ENCODE measurements at places on chromosomes 1 and 21.
A peak's percentile ranks its signal among the peaks of the same experiment; 100 is the strongest.

DNA sequence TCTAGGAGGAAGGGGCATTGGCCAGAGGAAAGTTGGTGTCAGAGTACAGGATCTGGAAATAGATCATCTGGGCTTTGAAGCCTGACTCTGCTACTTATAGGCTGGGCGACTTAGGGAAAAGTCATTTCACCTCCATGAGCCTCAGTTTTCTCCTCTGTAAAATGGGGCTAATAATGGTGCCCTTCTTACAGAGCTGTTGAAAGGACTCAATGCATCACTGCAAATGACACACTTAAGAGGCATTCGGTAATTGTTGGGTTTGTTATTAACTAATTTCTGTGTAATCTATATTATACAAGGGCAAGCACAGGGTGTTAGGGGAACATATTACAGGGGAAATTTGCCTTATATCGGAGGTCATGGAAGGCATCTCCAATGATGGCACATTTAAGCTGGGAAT, 96.1 kb downstream of the KAZN start:
- H3K36me3 ChIP-seq: no peaks in the 10 kb centered on the region
- H3K4me1 ChIP-seq: peaks cover 56% of the 10 kb centered on the region
- DNase-seq: no peak
- no peaks in the 10 kb centered on the region for H3K27me3 ChIP-seq

GRCh38 chr1:31580891-31581603, 4.7 kb downstream of the TINAGL1 start:
- peaks cover 19% of the 10 kb centered on the region for H3K4me1 ChIP-seq
- H3K36me3 ChIP-seq: no peaks in the 10 kb centered on the region
- peak overlapping the region; percentile 3 for H3K4me3 ChIP-seq
- H3K27ac ChIP-seq: no peak overlapping the region

- H3K27ac ChIP-seq: no peak overlapping the region
- no peak overlapping the region for H3K4me3 ChIP-seq
Observed at GRCh38 chr1:195934817-195935553, 673.3 kb downstream of the KCNT2 start.

- H3K27me3 ChIP-seq: peaks cover 3% of the 10 kb centered on the region
- no peak overlapping the region for H3K27ac ChIP-seq
- no peak overlapping the region for H3K4me3 ChIP-seq
- no peaks in the 10 kb centered on the region for H3K36me3 ChIP-seq
Observed at GRCh38 chr1:119885903-119886783, 10.2 kb downstream of the ADAM30 start.

GRCh38 chr1:150008699-150009098, 1.8 kb downstream of the OTUD7B start:
- DNase-seq: no peak
- H3K4me1 ChIP-seq: peaks cover 34% of the 10 kb centered on the region
- H3K27me3 ChIP-seq: no peaks in the 10 kb centered on the region
- H3K4me3 ChIP-seq: peak overlapping the region; percentile 96
- H3K36me3 ChIP-seq: peaks cover 22% of the 10 kb centered on the region
- peak overlapping the region; percentile 99 for H3K27ac ChIP-seq

GRCh38 chr1:172971241-172971640, 79.5 kb downstream of the TNFSF18 start:
- H3K4me1 ChIP-seq: peaks cover 5% of the 10 kb centered on the region
- no peaks in the 10 kb centered on the region for H3K36me3 ChIP-seq
- no peak for DNase-seq
- no peaks in the 10 kb centered on the region for H3K27me3 ChIP-seq
- H3K27ac ChIP-seq: no peak overlapping the region
- H3K4me3 ChIP-seq: no peak overlapping the region

- H3K36me3 ChIP-seq: peaks cover 45% of the 10 kb centered on the region
- no peak for DNase-seq
- no peak overlapping the region for H3K4me3 ChIP-seq
- H3K27me3 ChIP-seq: no peaks in the 10 kb centered on the region
- peaks cover 12% of the 10 kb centered on the region for H3K4me1 ChIP-seq
- no peak overlapping the region for H3K27ac ChIP-seq
Observed at GRCh38 chr1:7967196-7967595, 5.7 kb downstream of the PARK7 start.

- no peak for DNase-seq
- H3K4me3 ChIP-seq: peak overlapping the region; percentile 67
- no peaks in the 10 kb centered on the region for H3K36me3 ChIP-seq
- peak overlapping the region; percentile 82 for H3K27ac ChIP-seq
Observed at GRCh38 chr1:87805666-87806378, 477.1 kb downstream of the LMO4 start.

DNA sequence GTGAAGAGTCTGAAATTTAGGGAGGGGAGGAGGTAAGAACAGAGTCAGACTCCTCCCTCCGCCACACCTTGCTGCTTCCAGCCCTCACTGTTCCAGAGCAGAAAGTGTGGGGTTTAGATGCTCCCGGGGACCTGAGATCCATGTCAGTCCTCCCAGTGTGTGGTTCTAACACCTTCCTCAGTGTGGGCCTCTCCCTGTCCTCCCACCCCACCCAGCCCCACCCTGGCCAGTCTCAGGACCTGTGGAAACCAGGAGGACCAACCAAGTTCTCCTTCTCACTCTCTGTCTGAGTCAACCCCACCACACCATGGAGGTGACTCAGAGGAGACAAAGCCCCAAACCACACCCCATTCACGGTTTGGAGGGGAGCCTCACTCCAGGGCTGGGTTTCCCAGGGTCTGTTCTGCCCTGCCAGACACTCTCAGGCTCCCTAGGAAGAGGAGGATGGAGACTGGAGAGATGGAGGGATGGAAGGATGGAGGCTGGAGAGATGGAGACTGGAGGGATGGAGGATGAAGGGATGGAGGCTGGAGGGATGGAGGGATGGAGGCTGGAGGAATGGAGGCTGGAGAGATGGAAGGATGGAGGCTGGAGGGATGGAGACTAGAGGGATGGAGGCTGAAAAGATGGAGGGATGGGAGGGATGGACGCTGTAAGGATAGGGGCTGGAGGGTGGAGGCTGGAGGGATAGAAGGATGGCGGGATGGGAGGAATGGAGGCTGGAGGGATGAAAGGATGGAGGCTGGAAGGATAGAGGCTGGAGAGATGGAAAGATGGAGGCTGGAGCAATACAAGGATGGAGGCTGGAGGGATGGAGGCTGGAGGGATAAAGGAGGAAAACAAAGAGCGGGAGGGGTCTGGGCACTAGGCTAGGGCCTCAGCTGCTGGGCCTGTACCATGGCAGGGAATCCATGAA, 100.9 kb upstream of the RUNX3 start:
- H3K4me3 ChIP-seq: no peak overlapping the region
- no peaks in the 10 kb centered on the region for H3K4me1 ChIP-seq
- H3K27ac ChIP-seq: no peak overlapping the region
- no peak for DNase-seq
- peaks cover 15% of the 10 kb centered on the region for H3K27me3 ChIP-seq

GRCh38 chr1:24856787-24857506, 73.1 kb downstream of the RUNX3 start:
- H3K4me3 ChIP-seq: no peak overlapping the region
- no peak overlapping the region for H3K27ac ChIP-seq
- H3K4me1 ChIP-seq: peaks cover 7% of the 10 kb centered on the region
- H3K27me3 ChIP-seq: no peaks in the 10 kb centered on the region
- DNase-seq: no peak

DNA sequence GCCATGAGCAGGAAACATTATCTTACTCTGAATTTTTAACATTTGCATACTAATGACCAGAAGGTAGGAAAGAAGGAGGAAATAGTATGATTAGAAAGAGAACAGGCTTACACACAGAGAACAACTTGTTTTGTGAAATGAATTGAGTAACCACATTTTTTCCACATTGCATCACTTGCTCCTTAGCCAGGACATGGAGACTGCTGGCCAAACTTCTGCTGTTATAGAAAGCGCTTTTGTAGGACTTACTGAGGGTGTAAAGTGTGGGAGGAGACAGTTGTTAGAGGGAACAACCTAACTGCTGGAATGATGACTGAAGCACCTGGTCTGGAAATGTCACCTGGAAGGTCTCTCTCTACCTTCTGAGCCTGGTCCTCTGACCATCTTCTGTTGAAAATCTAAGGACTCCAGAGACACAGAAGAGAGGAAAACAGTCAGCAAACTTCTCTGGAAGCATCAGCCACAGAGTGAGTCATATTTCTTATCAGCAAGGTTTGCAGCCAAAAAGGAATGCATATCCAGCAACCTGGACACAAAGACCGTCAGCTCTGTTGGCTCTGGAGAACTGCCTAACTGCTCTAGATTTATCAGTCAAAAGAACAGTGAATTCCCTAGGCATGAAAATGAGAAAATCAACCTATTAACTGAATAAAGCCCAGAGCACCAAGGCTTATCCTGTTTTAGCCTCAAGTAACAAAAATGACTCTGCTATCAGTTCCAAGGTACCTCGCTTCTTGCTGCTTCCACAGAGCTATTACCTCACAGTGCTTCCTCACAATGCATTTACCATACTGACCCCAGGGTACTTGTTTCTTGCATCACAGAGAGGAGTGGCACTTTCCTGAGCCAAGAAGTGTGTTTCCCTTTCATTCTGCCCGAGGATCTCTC, 88.0 kb upstream of the SLFNL1 start:
- H3K27me3 ChIP-seq: no peaks in the 10 kb centered on the region
- peak overlapping the region; percentile 54 for H3K4me3 ChIP-seq
- no peak for DNase-seq
- H3K27ac ChIP-seq: peak overlapping the region; percentile 95
- H3K4me1 ChIP-seq: peaks cover 10% of the 10 kb centered on the region

DNA sequence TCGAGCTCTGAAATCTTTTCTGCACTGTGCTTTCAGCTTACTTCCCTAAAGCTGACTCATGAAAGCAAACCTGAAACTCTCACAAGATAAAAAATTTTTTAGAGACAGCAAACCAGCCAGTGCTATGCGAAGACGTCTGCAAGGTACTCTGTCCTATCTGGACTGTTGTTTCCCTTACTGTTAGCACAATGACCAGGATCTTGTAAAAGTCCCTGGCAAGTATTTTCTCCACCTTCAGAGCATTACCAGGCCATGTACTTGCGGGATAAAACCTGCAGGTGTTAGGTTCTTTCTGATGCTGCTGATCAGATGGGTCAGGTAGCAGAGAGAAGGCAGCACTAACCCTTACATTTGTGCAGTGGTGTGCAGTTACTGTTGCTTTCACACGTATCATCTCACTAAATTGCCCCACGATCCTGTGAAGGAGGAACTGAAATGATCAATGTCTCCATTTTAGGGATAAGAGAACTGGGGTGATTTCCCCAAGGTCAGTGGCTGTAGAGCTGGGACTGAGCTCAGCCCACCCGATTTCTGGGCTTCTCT, 56.6 kb downstream of the PLXNA2 start:
- H3K4me1 ChIP-seq: peaks cover 69% of the 10 kb centered on the region
- H3K27ac ChIP-seq: peak overlapping the region; percentile 56
- H3K4me3 ChIP-seq: no peak overlapping the region
- H3K27me3 ChIP-seq: no peaks in the 10 kb centered on the region
- peaks cover 50% of the 10 kb centered on the region for H3K36me3 ChIP-seq

All from type B pancreatic cell (in vitro differentiated cells).